CD4-positive, alpha-beta T cell treated with Interleukin-15 for 1 hour (primary cell): ENCODE measurements at places on chromosomes 1 and 21.

GRCh38 chr1:232538224-232538942 lies 91.5 kb downstream of the SIPA1L2 start:
- DNase-seq, result no peak

- DNase-seq, result no peak
Observed at GRCh38 chr1:23214640-23215039, 2.7 kb downstream of the HTR1D start.

GRCh38 chr1:6248161-6248776 lies 4.3 kb downstream of the HES3 start:
- no peak for DNase-seq

DNA sequence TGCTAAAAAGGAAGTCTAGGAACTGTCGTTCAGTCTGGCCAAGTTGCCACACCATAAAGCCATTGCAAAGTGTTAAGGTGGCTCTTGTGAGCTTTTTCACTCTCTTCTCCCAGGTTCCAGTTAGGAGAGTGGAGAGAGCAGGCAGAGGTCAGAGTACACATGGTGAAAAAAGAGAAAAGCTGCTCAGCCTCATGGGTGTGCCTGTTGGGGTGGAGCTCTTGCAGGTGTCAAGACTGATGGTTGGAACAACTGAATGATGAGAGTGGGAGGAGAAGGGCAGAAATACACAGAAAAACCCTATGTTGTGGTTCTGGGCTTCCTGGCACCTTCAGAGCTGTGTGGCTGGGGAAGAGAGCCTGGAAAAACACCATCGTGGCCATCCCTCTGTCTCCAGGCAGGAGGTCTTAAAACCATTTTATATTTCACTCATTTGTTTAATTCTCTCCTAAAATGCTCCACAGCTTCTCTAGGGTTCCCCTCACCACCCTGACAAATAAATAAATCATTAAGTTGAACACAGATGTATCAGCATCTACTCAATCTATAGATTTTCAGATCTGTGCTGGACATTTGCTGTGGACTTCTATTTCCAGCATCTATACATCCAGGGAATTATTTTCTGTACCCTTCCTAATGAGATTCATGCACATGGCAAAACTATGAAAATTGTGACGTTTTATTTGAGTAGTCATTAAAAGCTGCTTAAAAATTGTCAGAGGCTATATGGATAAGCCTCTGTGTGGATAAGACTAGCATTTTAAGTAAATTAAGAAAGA lies 17.5 kb downstream of the UBASH3A start:
- no peak for DNase-seq

GRCh38 chr1:150881331-150882070 lies 5.1 kb upstream of the ARNT start:
- DNase-seq, result no peak

DNA sequence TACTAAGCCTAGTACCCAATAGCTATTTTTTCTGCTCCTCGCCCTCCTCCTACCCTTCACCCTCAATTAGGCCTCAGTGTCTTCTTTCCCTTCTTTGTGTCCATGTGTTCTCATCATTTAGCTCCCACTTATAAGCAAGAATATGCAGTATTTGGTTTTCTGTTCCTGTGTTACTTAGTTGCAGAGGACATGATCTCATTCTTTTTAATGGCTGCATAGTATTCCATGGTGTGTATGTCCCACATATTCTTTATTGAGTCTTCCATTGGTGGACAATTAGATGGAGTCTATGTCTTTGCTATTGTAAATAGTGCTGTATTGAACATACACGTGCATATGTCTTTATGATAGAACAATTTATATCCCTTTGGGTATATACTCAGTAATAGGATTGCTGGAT lies 106.9 kb upstream of the NR5A2 start:
- no peak for DNase-seq

GRCh38 chr1:26025517-26025916 lies 3.9 kb downstream of the EXTL1 start:
- no peak for DNase-seq

DNA sequence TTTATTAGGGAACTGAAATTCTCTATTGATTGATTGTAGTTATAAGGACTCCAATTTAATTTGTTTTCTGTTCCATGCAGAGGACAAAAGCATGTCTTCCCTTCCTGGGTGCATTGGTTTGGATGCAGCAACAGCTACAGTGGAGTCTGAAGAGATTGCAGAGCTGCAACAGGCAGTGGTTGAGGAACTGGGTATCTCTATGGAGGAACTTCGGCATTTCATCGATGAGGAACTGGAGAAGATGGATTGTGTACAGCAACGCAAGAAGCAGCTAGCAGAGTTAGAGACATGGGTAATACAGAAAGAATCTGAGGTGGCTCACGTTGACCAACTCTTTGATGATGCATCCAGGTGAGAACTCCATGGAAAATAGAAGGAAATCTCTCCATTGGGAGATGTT lies 1.5 kb downstream of the SETDB1 start:
- no peak for DNase-seq

DNA sequence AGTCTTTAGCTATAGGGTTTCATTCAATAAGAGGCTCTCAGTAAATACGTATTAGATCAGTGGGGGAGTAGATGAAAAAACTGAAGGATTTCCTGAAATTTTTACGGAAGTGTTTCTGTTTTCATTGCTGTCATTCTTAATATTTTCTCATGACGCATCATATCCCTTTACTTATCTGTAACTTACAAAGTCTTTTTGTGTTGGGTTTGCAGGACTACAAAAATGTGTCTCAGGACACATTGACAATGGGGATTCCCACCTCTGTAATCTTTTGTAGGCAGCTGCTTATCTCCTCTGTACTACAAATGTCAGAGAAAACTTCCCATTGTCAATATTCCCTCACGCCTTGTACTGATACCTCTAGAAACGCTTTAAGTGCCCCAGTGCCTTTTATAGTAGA lies 35.5 kb downstream of the CRP start:
- no peak for DNase-seq

GRCh38 chr1:27314169-27314568 lies 7.8 kb upstream of the TMEM222 start:
- no peak for DNase-seq

GRCh38 chr1:28518745-28519341 lies 13.0 kb downstream of the RCC1 start:
- peak; percentile 31 for DNase-seq

- no peak for DNase-seq
Observed at GRCh38 chr1:101325144-101325543, 88.3 kb downstream of the S1PR1 start.

GRCh38 chr1:7339953-7340352 lies 431.1 kb upstream of the VAMP3 start:
- DNase-seq, result no peak

DNA sequence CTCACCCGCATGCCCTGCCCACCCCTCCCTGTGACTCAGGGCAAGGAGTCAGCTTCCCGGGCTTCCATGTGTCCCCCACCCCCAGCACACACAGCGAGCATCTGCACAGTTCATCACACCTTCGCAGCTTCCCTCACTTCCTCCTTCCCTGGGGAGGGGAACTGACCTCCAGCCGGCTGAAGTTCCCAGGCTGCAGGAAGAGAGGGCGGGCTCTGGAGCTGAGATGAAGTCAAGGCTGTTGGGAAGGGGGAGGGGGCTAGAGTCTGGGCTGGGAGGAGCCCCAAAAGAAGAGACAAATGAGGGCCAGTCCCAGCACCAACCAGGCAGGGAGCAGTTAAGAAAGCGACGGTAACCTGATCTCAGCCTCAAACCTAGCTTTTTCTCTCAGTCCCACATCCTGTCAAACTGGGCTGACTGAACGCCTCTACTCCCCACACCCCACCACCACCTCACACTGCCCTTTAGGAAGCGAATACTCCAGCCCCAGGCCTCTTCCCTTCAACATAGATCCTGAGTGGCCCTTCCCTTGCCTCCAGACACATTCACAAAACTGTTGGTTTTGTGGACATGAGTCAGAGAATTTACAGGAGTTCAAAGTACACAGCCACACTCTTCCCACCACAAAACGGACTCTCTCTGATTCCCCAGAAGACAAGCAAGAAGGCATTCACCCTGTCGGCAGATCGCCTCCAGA lies 1.8 kb downstream of the RHOC start:
- peak; percentile 62 for DNase-seq

GRCh38 chr1:160839746-160840145 lies 22.9 kb downstream of the CD244 start:
- no peak for DNase-seq

DNA sequence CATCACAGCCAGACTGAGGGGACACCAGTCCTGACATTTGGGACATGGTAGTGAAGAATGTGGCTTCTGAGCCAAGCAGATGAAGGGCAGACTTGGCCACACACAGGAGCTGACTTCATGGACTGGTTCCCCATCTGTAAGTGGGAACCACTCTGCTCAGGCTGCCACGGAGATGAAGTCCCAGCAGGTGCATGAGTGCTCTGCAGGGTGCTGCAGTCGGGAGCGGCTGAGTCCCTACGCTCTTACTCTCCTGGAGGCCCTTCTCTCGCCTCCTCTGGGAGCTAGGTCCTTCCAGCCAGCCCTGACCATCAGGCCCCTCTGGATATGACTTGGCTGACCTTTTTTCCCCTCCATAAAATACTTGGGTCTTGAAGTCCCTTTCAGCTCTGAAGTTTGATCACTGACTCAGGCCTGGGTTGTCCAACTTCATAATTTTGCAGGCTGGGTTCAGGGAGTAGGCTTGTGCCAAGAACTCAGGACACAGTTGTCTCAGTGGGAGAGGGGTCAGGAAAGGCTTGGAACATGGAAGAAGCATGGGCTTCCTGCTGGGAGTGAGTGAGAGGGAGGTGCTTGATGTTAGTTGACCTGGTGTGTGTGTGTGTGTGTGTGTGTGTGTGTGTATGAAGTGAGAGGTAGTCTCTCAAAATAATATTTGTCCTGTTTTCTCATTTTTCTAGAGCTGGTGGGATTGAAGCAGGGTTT lies 21.0 kb upstream of the EPS8L3 start:
- no peak for DNase-seq

DNA sequence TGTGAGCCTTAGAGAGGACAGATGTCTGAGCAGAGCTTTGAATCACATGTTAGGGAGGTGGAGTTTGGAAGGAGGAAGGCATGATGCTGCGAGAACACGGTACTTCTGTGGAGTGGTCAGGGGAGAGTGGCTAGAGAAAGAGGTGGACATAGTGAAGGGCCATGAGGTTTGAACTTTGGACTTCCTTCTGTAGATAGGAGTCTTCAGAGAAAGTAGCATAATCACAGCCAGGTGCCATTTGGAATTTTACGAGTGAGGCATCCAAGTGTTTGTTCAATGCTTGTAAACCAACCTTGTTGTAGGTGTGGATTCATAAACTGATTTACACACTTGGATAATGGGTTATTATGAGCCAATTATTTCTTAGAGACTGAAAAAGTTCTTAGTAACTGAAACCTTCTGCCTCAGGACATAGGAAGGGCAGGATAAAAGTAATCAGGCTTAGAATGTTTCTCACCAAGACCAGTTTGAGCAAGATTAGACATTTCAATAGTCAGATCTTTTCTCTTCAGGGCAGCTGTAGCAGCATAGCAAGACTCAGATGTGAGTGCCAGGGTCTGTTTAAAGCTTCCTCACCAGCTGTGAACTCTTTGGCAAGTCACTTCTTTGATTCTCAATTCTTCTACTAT lies 83.5 kb upstream of the HMCN1 start:
- DNase-seq, result no peak

DNA sequence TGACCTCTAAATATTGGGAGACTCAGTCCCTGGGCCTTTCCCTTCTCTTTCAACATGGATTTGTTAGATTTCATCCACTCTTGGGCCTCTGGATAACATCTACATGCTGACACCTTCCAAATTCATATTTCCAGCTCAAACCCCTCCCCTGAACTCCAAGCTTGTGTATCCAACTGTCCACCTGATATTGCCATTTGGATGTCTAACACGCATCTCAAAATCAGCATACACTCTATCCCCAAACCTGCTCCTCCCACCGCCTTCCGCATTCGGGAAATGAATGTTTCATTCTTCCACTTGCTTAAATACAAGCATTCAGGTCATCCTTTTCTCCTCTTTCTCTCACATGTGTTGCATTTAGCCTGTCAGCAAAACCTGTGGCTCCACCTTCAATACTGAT lies 17.5 kb upstream of the KAZN start:
- no peak for DNase-seq

DNA sequence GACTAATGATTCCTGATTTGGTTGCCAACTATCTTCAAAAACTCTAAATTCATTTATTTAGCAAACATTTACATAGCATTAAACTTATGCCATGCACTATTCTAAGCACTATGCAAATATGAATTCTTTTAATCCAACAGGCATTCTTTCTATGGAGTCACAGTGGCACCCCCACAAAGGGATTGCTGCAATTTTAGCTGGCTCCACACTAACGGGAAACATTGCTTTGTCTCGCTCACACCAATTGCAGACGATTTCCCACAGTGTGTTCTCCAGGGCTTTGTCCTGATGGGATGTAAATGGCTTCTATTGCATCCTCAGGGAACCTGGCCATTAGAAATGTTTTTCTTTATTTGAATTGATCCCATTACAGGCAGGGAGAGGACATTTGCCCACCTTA lies 259.1 kb downstream of the BARHL2 start:
- no peak for DNase-seq

DNA sequence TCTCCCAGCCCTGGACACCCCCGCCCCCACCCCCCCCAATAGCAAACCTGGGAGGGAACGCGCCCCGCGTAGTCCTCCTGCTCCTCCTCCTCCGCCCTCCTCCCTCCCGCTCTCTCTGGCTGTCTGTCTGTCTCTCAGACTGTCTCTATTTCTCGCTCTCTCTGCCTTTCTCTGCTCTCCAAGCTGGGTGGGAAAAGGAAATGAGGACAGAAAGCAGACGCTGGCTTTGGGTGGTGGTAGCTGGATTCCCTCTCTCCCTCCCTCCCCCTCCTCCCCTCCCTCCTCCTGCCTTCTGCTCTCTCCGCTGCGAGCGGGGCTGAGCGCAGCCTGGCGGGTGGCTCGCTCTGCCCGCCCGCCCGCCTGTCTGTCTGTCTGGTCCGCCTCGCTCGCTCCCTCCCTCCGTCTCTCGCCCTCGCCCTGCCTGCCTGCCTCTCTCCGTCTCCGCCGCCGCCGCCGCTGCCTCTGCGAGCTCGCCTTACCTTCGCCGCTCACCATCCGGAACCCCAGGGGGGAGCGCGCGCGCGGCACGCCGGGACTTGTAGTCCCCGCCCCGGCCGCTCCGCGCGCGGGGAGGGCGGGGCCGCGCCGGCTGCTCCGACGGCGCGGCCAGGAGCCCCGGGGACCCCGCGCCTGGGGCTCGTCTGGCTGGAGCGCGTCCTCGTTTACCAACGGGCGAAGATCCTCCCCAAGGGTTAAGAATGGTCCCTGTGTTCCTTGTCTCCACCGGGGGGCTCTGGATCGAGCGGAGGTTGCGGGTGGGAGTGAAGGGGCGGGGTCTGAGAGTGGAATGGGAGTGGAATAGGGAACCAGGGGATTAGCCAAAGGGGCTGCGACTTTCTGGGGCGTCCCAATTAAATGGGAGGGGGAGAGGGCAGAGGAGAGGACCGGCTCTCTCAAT lies at the start of gene AHDC1:
AHDC1 (minus strand) TSS at position 464 of the 898 bp plus-strand sequence. CDS start 52,029 bp downstream, outside the sequence.
- DNase-seq, result peak; percentile 89

DNA sequence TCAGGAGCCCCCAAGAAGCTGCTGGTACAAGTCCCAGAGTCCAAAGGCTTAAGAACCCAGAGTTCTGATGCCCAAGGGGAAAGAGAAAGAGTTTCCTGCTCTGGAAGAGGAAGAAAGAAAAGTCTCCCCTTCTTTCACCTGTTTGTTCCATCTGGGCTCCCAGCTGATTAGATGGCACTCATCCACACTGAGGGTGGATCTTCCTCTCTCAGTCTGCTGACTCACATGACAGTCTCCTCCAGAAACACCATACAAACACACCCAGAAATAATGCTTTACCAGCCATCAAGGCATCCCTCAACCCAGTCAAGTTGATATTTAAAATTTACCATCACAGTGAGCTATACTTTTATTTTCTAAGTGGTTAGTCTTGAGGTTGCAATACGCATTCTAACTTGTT lies 257.9 kb downstream of the PAPPA2 start:
- no peak for DNase-seq
